ENCODE measurements at places on chromosomes 6 and 20. TPM values are rescaled to one million over a fixed set of nuclear protein-coding genes. Genes with fewer than 3 reads are reported as not detected.

DNA sequence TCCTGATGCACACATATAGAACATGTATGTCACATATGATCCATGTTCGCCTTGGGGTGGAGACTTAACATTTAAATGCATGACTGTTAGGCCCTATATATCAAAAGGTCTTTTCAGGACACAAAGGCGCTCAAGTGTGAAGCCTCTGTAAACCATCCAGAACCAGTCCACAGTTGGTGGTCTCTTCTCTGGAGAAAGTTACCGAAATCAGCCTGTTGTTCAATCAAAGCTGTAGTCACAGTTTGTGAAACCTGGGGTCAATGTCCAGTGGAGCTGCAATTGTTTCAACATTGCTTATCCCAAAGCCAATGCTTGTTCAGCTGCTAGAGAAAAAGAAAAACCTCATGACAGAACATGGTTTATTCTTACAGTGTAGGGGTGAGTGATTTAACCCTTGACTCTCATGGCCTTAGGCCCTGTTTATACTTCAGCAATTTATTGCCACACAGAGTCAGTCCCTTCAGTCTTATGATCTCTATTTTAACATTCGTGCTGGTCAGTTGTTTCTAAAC lies 193.6 kb upstream of the CST7 start:
- no peaks in the 10 kb centered on the region for H3K4me1 ChIP-seq
- H3K27me3 ChIP-seq, result no peaks in the 10 kb centered on the region
- DNase-seq, result no peak
- H3K36me3 ChIP-seq, result no peaks in the 10 kb centered on the region
- H3K4me3 ChIP-seq, result no peak overlapping the region

GRCh38 chr6:140957386-140957785 lies 1175.3 kb upstream of the GJE1 start:
- no peak overlapping the region for H3K27ac ChIP-seq
- H3K36me3 ChIP-seq, result no peaks in the 10 kb centered on the region
- DNase-seq, result no peak
- H3K4me1 ChIP-seq, result no peaks in the 10 kb centered on the region
- no peaks in the 10 kb centered on the region for H3K27me3 ChIP-seq

DNA sequence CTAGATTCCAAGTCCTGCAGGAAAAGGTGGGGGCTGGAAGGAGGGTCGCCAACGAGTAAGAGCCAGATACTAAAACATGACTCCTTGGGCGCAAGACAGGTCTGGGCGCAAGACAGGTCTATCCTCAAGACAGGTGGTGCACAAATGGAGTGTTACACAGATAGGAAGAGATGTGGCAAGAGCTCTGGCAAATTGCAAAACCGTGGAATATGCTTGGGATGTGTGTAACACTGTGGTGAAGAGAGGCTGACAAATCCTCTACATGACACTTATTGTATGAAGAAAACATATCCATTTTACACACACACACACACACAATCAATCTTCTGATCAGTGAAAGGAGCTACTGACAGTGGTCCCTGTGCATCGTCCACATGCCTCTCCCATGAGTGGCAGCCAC lies 77.6 kb downstream of the TBC1D7 start:
- H3K27ac ChIP-seq, result no peak overlapping the region
- H3K4me3 ChIP-seq, result no peak overlapping the region
- no peak for DNase-seq
- no peaks in the 10 kb centered on the region for H3K4me1 ChIP-seq
- no peaks in the 10 kb centered on the region for H3K27me3 ChIP-seq

GRCh38 chr20:5973172-5973571 lies 22.7 kb downstream of the MCM8 start:
- no peak for DNase-seq
- no peaks in the 10 kb centered on the region for H3K27me3 ChIP-seq
- no peaks in the 10 kb centered on the region for H3K4me1 ChIP-seq
- H3K27ac ChIP-seq, result no peak overlapping the region

DNA sequence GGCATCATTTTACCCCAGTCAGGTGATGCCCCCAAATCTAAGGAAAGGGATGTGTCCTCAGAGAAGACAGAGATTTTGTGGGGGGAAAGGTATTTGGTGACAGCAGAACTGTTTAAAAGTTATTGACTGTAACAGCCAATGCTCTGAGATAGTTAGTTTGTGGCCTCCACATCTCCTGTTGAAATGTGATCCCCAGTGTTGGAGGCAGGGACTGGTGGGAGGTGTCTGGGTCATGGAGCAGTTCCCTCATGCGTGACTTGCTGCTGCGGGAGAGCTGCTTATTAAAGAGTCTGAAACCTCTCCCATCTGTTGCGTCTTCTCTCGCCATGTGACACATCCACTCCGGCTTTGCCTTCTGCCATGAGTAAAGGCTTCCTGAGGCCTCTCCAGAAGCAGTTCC lies 282.8 kb upstream of the FOXQ1 start:
- no peak overlapping the region for H3K27ac ChIP-seq
- H3K36me3 ChIP-seq, result no peaks in the 10 kb centered on the region
- H3K4me3 ChIP-seq, result no peak overlapping the region
- DNase-seq, result no peak
- H3K27me3 ChIP-seq, result no peaks in the 10 kb centered on the region

DNA sequence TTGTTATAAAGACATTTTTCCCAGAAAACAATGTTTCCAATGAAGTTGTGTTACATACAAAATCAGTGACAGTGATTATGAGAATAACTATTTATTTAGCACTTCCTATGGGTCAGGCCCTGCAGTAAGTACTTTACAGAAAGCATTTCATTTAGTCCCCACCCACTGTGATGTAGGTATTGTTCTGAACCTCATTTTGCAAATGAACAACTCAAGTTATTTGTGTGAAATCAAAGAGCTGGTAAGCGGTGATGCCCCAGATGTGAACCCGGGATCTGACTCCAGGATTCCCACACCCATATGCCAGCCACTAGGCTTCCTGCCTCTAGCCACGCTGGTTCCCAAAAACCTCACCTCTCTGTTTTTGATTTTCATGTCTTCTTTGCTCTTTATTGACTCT lies 30.9 kb downstream of the FAXC start:
- no peaks in the 10 kb centered on the region for H3K36me3 ChIP-seq
- DNase-seq, result no peak
- H3K4me1 ChIP-seq, result no peaks in the 10 kb centered on the region
- no peaks in the 10 kb centered on the region for H3K27me3 ChIP-seq

DNA sequence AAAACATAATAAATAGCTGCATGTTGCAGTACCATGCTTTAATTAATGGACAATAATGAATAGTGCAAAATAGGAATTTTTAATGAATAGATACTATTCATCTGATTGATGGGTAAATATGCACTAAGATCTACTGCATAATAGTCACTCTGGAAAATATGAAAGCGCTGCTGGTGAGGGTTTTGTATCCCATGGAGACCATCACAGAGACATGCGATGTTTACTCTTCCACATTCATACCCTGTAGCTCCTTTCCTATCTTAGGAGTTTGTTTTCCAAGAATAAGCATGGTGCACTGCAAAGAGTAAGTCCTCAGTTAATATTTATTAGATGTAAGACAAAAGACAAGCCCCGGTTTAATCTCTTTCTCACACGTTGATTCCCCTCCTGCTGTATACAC lies 81.4 kb downstream of the NRSN1 start:
- H3K27me3 ChIP-seq, result no peaks in the 10 kb centered on the region
- no peaks in the 10 kb centered on the region for H3K4me1 ChIP-seq
- DNase-seq, result no peak
- no peaks in the 10 kb centered on the region for H3K36me3 ChIP-seq
- no peak overlapping the region for H3K27ac ChIP-seq

GRCh38 chr6:138107752-138108592 lies 753 bp upstream of the PERP start:
- peak; percentile 18 for DNase-seq
- H3K36me3 ChIP-seq, result no peaks in the 10 kb centered on the region
- H3K4me1 ChIP-seq, result peaks cover 25% of the 10 kb centered on the region
- no peaks in the 10 kb centered on the region for H3K27me3 ChIP-seq
- peak overlapping the region; percentile 42 for H3K27ac ChIP-seq
- H3K4me3 ChIP-seq, result peak overlapping the region; percentile 30

CPXM1 gene
- not detected for total RNA-seq

DNA sequence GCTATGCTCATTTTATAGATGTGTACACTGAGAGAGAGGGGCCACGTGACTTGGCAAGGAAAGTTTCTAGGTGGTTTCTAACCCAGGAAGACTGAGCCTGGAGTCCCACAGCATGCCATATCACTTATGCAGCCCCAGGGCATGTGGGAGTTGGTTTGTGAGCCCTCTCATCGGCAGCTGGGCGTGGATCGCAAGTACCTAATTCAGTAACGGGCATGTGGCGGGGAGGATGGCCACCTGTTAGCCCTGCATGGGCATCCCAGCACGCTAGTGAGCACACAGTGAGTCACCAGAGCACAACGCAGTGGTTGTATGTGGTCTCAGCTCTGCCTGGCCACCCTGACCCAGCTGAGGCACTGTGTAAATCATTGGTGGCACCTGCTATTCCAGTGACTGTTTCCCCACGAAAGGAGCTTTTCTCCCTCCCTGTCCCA lies 88.3 kb downstream of the NINL start:
- H3K27ac ChIP-seq, result no peak overlapping the region
- no peaks in the 10 kb centered on the region for H3K4me1 ChIP-seq
- H3K4me3 ChIP-seq, result no peak overlapping the region
- no peaks in the 10 kb centered on the region for H3K27me3 ChIP-seq

OR2H2 gene
- total RNA-seq, result not detected

GRCh38 chr6:70622461-70622860 lies 45.2 kb upstream of the SMAP1 start:
- DNase-seq, result no peak
- no peaks in the 10 kb centered on the region for H3K36me3 ChIP-seq
- H3K4me1 ChIP-seq, result no peaks in the 10 kb centered on the region
- H3K27me3 ChIP-seq, result no peaks in the 10 kb centered on the region
- no peak overlapping the region for H3K4me3 ChIP-seq
- no peak overlapping the region for H3K27ac ChIP-seq

FGD2 gene
- total RNA-seq, result 1.4 TPM

DNA sequence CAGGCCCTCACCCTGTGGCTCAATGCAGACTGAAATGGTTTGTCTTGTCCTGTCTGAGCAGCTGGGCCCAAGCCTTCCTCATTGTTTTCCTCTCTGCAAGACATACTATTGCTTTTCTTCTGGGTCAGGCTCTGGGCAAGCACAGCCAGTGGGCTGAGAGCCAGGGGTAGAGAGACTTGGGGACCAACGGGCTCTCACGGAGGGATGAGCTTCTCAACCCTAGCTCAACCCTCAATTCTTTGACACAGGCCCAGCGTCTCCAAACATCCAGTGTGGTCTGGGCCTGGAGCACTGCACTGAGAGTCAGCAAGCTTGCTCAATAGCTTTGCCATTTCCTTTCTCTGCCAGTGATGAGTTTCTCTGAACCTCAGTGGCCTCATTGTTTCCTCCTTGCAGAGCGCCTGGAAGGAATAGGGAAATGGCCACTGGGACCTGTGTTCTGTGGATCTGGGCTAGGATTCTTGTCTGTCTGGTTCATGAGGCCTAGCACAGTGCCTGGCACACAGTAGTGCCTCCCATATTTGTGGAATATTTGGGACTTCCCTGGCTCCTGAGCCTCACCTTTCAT lies 9.3 kb downstream of the ANGPT4 start:
- H3K4me3 ChIP-seq, result no peak overlapping the region
- H3K36me3 ChIP-seq, result no peaks in the 10 kb centered on the region
- no peak for DNase-seq
- no peak overlapping the region for H3K27ac ChIP-seq

GRCh38 chr6:121677571-121677970 lies 242.1 kb downstream of the GJA1 start:
- H3K4me3 ChIP-seq, result no peak overlapping the region
- no peaks in the 10 kb centered on the region for H3K4me1 ChIP-seq
- no peak for DNase-seq
- H3K27ac ChIP-seq, result no peak overlapping the region
- no peaks in the 10 kb centered on the region for H3K36me3 ChIP-seq
- H3K27me3 ChIP-seq, result no peaks in the 10 kb centered on the region

DNA sequence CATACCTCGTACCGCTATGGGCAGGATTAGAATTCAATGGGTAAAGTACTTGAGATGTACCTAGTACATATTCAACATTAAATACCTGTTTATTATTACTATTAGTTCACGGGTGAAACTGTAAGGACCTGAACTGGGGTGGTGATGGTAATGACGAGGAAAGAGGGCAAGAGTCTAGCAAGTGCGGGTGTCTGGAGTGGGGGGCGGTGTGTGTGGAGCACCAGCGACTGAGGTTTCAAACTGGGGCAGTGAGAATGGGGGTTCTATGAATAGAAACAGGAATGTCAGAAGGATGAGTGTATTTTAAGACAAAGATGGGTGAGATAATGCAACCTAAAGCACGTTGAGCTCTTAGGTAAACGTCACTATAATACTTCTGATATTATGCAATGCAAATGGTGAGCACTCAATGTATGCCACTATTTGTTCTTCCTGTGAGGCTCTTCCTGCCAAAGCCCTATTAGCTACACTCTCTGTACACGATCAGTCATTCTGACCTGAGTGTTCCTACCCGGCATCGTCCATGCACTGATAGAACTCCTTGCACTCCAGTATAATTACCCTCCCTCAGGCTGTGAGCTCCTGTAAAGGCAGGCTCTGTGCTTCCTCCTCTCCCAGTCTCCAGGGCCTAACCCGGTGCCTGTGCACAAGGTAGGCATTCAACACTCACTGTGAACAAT lies 55.0 kb downstream of the ALDH5A1 start:
- H3K4me3 ChIP-seq, result no peak overlapping the region
- peaks cover 3% of the 10 kb centered on the region for H3K4me1 ChIP-seq
- H3K36me3 ChIP-seq, result no peaks in the 10 kb centered on the region
- no peak overlapping the region for H3K27ac ChIP-seq
- no peaks in the 10 kb centered on the region for H3K27me3 ChIP-seq
- DNase-seq, result no peak

MACROD2 gene
- not detected for total RNA-seq

OVOL2 gene
- not detected for total RNA-seq

GRCh38 chr6:169961772-169962561 lies 210.5 kb downstream of the ERMARD start:
- DNase-seq, result no peak
- H3K4me3 ChIP-seq, result no peak overlapping the region
- no peaks in the 10 kb centered on the region for H3K36me3 ChIP-seq
- H3K27ac ChIP-seq, result no peak overlapping the region

- H3K27me3 ChIP-seq, result no peaks in the 10 kb centered on the region
- no peak for DNase-seq
- H3K27ac ChIP-seq, result no peak overlapping the region
Measured at GRCh38 chr6:52328303-52328662, 33.7 kb upstream of the PAQR8 start.

- no peak overlapping the region for H3K4me3 ChIP-seq
- no peaks in the 10 kb centered on the region for H3K36me3 ChIP-seq
- H3K27ac ChIP-seq, result no peak overlapping the region
- DNase-seq, result no peak
- peaks cover 12% of the 10 kb centered on the region for H3K4me1 ChIP-seq
Measured at GRCh38 chr6:150900049-150900448, 34.5 kb downstream of the MTHFD1L start.

HSPA1L gene
- 8.2 TPM for total RNA-seq

DNA sequence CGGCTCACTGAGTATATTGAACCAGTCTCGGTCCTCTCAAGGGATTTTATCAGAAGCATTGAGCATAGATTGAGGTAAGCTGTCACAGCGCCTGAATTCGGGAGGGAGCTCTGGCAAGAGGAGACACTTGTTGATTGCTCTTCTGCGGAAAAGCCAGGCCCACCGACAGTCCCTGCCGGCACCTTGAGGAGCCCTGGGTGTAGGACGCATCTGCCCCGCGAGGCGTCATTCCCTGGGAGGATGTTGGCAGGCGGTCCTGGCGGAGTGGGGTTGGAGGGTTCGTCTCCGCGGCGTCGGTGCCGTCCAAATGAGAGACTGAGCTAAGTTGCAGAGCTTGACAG lies 843 bp downstream of the FBXO9 start:
- H3K27ac ChIP-seq, result peak overlapping the region; percentile 63
- peaks cover 45% of the 10 kb centered on the region for H3K4me1 ChIP-seq

GRCh38 chr6:113642714-113643406 lies 214.3 kb upstream of the MARCKS start:
- H3K27ac ChIP-seq, result no peak overlapping the region
- no peaks in the 10 kb centered on the region for H3K4me1 ChIP-seq
- no peak overlapping the region for H3K4me3 ChIP-seq
- no peaks in the 10 kb centered on the region for H3K27me3 ChIP-seq
- H3K36me3 ChIP-seq, result no peaks in the 10 kb centered on the region

All from CD4-positive, alpha-beta memory T cell (primary cell).